ENCODE measurements at places on chromosomes 2 and 18.
A peak's percentile ranks its signal among the peaks of the same experiment; 100 is the strongest.

GRCh38 chr2:39618736-39619135 is 47.0 kb upstream of the TMEM178A start:
- DNase-seq, result no peak

- no peak for DNase-seq
These were observed 110.9 kb downstream of the MTCL1 start for GRCh38 chr18:8816220-8816619.

DNA sequence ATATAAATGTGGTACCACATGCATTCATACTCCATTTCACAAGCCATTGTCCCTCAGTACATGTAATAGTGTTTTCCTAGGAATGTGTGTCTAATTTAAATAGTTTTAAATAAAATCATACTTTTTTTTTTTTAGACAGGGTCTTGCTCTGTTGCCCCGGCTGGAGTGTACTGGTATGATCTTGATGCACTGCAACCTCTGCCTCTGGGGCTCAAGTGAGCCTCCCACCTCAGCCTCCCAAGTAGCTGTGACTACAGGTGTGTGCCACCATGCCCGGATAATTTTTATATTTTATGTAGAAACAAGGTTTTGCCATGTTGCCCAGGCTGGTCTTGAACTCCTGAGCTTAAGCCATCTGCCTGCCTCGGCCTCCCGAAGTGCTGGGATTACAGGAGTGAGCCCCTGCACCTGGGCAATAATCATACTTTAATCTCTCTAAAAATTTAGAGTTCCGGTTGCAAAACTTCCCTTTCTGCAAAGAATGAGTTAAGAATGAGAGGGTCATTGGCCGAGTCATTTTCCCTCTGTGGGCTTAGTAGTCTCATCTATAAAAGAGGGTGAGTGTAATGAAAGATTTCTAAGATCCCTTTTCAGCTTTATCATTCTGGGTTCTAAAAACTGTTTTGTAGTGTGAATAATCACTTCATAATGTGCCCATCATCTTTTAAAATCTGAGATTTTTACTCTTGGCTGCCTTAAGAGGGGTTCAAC is 116.0 kb upstream of the PELI1 start:
- no peak for DNase-seq

GRCh38 chr2:196182439-196183171 is 11.2 kb upstream of the STK17B start:
- DNase-seq, result no peak

DNA sequence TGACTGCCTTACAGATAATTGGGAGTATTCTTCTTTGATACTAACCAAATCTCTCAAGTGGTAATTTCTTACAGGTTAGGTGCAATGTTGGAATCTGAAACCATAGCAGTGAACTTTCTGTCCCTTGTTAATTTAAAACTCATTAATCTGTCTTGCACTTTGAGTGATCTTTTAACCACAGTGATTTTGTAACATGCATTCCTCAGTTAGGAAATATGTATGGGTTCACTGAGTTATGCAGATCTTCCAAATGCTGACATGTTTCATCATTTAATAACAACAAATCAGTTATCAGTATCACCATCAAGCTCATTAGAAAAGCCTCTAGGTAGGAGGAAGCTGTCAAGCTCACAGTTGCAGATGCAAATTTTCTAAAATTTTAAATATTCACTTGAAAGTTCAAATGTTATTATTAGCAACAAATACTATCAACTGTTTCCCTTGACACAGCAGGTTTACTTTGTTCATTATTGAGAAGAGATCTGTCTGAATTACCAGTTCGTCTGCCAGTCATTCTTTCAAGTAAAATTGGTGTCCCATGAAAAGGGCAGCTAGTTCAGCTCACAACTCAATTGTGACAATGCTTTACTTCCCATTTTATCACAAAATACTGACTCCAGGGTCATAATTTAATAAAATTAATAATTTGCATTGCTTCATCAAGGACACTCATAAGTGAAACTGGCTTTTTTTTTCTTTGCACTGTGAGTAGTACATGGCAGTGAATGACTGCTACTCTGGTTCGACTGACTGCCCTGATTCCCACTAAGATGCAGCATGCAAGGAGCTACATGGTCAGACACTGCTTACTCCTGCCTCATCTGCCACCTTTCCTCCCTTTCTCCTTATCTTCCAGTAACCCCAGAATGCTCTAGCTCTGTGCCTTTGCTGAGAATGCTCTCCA is 31.6 kb downstream of the SUCLG1 start:
- no peak for DNase-seq

- no peak for DNase-seq
These were observed 12.8 kb upstream of the FMNL2 start for GRCh38 chr2:152322222-152322621.

GRCh38 chr18:56987236-56987635 is 159.7 kb upstream of the BOD1L2 start:
- no peak for DNase-seq

DNA sequence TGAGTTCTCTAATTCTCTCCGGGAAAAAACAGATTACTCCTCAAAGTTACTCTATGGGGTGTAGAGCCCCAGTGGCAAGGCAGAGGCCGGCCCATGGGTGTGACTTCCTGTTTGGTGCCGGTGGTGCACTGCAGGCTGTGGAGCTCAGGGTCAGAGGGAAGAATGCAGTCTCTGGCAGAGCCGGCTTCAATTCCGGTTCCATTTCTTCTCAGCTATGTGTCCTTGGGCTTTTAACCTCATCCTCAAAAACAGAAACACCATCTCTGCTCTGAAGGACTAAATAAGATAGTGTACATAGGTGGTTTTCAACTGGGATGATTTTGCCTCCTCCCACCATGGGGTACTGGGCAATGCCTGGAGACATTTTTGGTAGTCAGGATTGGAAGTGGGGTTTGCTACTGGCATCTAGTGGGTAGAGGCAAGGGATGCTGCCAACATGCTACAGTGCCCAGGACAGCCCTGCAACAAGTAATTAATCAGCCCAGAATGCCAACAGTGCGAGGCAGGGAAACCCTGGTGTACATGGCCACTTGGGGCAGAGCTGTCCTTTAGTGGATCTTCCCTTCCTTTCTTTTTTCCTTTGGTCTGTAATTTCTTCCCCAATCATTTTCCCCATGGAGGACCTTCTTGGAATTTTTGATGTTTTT is 81.2 kb downstream of the INSIG2 start:
- no peak for DNase-seq

DNA sequence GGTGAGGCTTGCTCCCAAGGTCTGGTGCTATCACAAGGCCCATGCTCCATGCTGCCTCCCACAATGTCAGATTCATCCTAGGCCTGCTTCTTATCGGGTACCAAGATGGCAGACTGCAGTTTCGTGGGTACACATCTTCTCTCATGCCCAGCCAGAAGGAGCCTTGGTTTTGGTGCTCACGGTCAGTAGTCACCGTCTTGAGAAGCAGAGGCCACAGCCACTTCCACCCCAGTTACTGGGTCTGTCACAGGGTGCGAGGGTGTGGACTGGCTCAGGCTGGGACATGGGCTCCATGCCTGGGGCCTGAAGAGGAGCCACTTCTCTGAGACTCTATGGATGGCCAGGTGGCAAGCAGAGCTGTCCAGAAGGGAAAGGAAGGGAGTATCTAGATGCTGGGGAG is 178.8 kb upstream of the HS6ST1 start:
- DNase-seq, result peak; percentile 8

DNA sequence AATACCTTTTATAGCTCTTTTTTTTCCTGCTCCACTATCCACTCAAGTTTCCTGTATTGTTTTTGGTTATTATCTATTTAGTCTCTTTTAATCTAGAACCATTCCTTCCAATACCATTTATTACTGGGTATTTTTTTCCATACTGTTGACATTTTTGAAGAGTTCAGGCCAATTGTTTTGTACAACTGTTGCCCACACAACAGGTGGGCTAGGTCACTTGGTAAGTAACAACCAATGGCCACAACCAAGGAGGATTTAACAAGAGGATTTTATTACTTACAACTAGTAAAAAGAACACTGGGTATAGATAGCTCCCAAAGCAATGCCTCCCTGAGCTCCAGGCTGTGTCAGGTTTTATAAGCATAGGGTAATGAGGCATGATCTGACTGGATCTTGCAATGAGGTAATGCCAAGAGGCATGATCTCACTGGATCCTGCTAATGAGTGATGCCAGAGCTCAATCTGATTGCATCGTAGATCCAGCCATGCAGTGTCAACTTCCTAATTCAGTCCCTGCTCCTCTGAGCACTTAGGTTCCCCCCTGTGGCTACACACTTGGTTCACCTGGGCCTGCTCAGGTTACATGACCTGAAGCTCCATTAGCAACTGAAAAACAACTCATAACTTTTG is 7.1 kb upstream of the CEP68 start:
- DNase-seq, result no peak

DNA sequence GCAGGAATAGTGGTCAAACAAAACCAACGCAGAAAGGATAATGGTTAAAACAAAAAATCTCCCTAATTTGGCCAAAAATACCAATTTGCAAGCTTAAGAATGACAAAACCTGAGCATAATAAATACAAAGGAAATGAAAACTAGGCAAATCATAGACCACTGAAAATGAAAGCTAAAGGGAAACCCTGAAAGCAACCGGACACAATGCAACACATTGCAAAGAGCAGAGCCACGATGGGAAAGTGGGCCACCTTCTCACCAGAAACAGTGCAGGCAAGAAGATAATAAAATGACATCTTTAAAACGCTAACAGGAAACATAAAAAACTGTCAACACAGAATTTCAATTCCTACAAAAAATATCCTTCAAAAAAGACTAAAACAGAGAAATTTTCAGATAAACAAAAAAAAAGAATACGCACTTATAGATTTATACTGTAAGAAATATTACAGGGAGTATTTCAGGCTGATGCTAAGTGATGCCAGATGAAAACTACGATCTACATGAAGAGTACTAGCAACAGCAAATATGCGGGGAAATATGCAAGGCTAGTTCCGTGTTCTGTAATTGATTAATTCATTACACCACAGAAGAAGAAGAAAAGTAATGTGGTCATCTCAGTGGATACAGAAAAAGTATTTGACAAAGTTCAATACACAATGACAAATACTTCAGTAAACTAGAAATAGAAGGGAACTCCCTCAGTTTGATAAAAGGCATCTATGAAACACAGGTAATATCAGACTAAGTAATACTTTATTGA is 239.5 kb downstream of the L3MBTL4 start:
- DNase-seq, result no peak

DNA sequence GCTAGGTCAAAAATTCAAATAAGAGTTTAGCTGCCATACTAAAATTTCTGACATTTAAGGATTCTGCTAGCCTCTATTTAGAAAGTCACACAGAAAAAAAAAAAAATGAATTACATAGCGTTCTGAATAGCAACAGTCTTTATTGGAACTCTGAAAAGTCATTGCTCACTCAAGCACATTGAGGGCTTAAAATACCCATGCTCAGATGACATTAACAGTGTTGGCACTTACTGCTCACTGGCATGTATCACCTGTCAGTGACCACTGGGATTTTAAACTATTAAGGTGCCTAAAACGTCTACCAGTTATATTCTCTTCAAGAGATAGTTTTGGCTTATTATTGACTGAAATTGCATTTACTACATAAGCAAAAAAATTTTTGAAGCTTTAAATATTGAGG is 468.0 kb upstream of the SPHKAP start:
- no peak for DNase-seq

DNA sequence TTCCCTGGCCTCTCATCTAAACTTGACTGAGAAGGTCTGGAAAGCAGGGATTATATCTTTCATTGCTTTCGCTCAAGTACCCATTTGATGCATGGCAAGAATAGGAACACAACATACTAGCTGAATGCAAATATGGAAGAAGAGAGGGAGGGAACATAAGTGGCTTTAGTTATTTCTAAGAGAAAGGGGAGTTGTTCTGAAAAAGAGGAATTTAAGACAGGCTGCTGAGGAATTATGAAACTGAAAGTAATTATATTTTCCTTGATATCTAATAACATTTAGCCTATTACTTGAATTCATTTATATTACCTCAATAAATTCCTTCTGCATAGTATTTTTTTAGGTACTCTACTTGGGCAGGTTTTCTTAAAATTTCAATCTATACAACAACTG is 105.8 kb upstream of the TTN start:
- DNase-seq, result no peak

GRCh38 chr2:65305934-65306333 is 78.3 kb downstream of the ACTR2 start:
- DNase-seq, result no peak

DNA sequence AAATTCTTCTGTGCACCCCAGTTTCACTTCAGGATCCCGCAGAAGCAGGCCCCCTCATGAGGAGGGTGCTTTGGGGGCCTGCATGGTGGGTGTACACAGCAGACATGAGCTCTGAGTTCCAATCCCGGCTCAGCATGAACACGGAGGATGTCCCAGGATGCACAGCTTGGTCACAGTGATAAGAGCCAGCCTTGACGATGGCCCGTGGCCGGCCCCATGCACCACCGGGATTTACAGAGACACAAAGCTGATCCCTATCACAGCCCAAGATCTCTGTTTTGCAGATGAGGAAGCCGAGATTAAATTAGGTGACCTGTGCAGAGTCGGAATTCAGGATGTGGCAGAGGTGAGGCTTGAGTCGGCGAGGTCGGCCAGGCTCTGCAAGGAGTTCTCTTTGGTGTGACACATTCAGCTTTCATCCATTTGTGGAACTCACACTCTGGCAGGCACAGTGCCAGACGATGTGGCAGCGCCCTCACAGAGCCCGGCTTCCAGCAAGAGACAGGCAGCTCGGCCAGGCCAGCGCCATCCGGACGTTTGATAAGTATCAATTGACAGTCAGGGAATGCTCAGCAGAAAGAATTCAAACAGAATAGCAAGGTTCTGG is 456.3 kb upstream of the MYT1L start:
- DNase-seq, result no peak

DNA sequence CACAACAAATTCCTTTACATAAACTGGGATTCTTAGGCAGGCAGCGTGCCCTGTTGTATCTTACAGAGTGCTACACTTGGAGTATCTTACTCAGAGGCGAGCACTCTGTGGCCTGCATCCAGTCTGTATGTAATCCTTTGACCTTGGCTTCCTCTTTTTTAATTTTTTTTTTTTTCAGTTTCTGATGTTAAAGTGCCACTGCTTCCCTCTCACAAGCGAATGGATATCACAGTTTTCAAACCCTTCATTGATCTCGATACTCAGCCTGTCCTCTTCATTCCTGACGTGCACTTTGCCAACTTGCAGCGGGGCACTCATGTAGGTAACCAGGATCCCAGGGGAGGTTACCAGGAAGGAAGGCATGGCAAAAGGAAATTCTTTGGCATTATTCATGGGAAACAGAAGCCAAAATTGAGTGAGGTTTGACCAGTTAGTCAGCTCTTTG is 40.4 kb downstream of the GRHL1 start:
- DNase-seq, result no peak

- DNase-seq, result no peak
These were observed 25.6 kb downstream of the ZNF236 start for GRCh38 chr18:76847916-76848315.

Measured in stomach (tissue), 19 donors.